ENCODE measurements at places on chromosomes 2 and 18.

GRCh38 chr18:52667463-52668065 lies 327.6 kb downstream of the DCC start:
- DNase-seq = no peak

- DNase-seq = no peak
Measured at GRCh38 chr2:76427452-76427851, 716.7 kb upstream of the GCFC2 start.

GRCh38 chr2:137182071-137182470 lies 416.7 kb downstream of the THSD7B start:
- DNase-seq = no peak

- no peak for DNase-seq
Measured at GRCh38 chr2:16943279-16943958, 277.8 kb upstream of the CYRIA start.
